Suppressor macrophage treated with lipopolysaccharide for 1 hour (primary cell): ENCODE measurements at places on chromosomes 1 and 21.

DNA sequence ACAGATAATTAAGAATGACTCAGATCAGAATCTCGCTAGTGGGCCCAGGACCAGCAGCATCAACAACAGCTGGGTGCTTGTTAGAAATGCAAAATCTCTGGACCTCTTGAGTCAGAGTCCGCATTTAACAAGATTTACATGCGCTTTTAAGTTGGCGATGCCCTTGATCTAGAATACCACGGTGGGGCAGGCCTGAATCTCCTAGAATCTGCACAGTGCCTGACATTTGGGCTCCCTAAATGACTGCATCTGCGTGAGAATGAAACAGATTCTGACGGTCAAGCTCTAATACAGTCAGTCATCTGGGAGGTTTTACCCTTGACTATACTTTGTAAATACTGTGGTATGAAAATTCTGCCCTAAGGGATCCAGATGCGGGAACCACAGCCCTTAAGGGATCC is 17.2 kb upstream of the RAB29 start:
- no peak for DNase-seq

DNA sequence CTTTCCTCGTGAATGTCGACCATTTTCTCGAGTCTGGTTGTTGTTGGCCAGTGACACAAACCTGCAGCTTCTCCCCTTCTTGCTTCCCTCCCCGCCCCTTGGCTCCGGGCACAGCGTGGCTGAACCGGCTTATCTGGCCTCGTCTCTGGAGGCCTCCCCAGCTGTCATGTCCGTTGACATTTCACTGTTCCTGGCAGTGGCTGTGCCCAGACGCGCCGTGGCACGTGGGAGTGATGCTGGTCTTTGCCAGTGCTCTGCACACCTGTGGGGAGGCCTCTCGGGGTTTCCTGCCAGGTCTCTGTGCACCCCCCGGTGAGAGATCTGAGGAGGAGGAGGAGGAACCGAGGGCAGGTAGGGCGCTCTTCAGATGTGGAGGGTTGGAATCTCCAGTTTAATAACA is 23.7 kb downstream of the SKI start:
- DNase-seq, result no peak

- DNase-seq, result no peak
Measured at GRCh38 chr1:86450847-86451246, 17.9 kb upstream of the CLCA1 start.

DNA sequence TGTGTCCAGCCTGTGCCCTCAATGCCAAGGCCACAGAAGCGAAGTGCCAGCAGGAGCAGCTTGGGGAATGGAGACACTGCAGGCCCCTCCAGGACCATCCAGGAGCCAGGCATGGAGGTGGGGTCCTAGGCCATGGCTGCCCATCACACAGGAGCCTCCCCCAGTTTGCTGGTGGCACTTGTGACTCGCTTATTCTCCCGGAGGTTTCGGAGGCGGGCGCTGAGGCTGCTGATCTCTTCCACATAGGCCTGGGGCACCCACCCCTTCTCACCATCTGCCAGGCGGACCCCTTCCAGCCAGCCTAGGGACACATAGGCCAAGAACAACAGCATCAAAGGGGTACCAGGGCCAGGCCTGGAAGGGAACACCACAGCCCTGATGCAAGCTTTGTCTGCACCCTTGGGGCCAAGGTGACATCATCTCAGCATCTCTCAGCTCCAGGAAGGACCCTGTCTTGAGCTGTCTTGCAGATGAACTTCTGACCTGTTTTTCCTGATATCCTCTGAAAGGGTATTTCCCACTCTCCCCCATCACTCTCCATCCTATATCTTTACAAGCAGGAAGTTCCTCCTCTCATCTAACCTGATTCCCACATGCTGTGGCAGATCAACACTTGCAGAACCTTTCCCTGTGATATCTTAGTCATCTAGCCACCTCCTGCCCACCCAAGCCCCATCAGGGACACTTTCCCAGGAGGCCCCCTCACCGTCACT is 13.9 kb downstream of the ARHGEF19 start:
- no peak for DNase-seq

DNA sequence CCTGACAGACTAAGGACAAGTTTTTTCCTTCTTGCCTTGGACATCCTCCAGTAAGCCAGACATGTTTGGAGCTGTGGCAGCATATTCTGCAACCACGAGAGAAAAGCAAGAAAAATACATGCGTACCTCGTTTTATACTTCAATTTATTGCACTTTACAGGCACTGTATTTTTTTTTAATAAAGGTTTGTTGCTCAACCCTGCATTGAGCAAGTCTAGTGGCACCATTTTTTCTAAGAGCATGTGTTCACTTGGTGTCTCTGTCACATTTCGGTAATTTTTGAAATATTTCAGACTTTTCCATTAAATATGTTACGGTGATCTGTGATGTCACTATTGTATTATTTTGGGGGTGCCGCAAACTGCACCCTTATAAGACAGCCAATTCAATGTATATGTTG is 2.1 kb upstream of the SSX2IP start:
- DNase-seq, result no peak

DNA sequence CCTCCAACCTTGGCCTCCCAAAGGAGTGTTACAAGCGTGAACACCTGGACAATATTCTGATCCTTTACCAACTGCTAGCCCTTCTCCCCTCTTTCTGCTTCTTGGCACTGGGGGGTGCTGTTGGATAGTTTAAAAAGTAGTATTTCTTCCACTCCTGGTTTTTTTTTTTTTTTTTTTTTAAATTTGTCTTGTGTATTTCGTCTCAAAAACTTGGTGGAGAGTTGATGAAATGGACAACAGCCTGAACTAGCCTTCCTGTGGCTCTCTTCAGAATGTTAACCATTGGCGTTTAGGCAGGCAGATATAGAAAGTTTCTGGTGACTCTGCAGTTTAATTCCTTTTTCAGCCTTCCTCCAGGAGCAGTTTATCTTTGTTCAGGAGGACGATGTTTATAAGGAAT is 69.7 kb upstream of the USP24 start:
- DNase-seq, result peak; percentile 62

- DNase-seq, result peak; percentile 79
Measured at GRCh38 chr1:39086865-39087409, 60.8 kb downstream of the NDUFS5 start.

DNA sequence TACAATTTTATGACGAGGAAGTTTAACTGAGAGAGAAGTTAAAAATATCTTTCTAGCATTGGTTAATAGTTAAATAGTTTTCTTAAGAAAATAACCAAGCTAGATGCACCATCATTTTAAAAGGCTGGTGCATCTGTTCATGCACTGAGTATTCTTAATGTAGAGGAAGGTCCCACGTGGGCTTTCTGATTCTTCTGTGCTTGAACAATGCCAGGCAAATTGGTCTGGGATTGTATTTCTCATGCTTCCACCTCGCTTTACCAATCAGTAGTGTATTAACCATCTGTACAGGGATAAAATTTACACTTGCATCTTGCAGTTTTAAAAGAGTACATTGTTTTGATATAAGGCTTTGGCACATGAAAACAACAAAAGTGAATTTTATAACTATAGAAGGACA is 47.4 kb upstream of the MTF2 start:
- no peak for DNase-seq

DNA sequence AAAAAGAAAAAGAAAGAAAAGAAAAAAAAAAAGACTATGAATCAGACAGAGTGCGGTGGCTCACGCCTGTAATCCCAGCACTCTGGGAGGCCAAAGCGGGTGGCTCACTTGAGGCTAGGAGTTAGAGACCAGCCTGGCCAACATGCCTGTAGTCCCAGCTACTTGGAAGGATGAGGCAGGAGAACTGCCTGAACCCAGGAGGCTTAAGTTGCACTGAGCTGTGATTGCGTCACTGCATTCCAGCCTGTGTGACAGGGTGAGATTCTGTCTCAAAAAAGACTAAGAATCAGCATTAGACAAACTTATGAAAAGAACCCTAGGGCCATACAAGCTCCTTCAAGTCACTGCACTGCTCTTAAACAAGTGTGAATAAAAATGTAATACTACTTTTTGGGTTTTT is 16.9 kb downstream of the PSMB4 start:
- no peak for DNase-seq

DNA sequence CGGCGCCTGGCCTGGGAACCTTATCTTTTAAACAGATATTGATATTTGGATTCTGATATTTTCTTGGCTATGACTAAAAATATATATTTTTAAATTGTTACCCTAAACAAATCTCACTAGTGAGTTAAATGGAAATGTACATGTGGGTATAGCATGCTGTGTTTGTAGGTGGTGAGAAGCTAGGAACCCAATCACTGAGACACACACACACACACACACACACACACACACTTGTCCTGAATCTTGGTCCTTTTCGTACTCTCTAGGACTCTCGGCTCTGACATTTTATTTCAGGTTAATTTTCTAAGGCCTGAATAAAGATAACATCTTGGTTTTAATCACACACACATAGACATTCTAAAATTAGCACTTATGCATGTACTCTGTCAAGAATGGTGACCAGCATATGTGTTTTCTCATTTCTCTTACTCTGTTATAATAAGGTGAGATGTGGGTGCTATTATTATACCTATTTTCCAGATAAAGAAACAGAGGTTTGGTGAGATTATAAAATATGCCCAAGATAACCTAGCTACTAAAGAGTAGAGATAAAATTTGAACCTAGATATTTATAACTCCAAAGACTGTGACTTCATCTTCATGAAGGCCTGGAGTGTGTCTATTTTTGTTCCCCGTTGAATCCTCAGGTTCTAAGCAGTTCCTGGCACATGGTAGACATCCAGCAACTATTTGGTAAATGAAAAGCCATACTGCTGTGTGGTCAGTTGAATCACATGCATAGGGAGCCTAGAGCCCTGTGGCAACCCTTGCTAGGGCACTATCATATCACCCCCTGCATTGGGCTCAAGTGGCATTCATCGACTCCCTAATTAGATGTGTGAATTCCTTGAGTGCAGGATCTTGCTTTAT is 85.0 kb upstream of the RAB3GAP2 start:
- no peak for DNase-seq

DNA sequence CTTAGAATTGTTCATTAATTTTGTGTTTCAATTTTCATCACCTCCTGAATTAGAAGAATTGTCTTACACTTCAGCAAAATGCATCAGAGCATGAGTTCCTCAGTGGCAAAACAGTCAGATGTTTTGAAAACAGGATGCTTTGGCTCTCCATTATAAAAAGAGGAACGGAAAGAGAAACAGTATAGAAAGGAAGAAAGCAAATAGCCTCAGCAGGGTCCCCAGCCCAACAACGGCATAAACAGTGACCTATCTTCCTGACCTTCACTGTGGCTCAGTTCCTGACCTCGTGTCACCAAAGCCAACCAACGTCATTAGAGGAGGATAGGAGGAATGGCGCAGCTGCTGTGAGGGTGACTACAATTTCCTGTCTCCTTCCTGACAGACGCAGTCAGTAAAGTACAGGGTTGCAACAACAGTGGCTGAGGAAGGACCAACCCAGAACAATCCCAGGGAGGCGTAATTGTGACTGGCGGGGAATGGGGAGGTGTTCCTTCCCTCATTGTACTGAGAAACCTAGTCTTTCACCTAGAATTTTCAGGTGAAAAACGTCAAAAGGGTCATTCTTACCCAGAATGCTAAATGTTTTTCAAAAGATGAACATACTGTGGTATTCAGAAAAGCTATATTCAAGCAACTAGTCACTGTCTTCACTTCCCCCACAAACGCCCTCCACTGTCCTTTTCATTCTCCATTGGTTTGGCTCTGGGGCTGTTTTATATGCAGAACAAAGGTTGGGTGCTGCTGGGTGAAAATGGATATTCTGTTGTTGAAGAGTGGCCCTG is 197.9 kb upstream of the SGIP1 start:
- peak; percentile 94 for DNase-seq

- DNase-seq, result no peak
Measured at GRCh38 chr1:23483321-23484252, at the start of gene ASAP3. ASAP3 (minus strand) TSS chr1:23484179; CDS start chr1:23484133, 46 bp downstream.

DNA sequence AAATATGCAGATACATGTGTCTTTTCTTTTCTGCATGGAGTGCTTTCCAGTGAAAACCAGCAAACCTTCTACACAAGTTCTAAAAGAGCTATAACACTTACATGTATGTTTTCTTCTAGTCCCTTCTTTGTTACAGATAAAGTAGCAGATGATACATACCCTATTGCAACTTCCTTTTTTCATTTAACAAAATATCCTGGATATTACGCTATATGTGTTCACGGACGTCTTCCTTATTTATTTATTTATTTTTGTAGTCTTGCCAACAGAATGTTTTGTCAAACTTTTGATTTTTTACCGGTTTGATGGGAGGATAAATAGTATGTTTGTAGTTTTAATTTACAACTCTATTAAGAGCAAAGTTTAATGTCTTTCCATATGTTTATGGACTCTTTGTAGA is 5.2 kb upstream of the GALNT2 start:
- DNase-seq, result no peak

DNA sequence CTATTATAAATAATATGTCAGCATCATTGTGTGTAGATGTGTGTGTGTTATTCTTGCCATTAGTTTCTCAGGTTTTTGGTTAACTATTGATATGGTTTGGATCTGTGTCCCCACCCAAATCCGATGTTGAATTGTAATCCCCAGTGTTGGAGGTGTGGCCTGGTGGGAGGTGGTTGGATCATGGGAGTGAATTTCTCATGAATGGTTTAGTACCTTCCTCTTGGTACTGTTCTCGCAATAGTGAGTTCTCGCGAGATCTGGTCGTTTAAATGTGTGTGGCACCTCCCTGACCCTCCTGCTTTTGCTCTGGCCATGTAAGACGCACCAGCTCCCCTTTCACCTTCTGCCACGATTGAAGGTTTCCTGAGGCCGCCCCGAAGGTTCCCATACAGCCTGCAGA is 9.6 kb upstream of the POFUT2 start:
- DNase-seq, result no peak

DNA sequence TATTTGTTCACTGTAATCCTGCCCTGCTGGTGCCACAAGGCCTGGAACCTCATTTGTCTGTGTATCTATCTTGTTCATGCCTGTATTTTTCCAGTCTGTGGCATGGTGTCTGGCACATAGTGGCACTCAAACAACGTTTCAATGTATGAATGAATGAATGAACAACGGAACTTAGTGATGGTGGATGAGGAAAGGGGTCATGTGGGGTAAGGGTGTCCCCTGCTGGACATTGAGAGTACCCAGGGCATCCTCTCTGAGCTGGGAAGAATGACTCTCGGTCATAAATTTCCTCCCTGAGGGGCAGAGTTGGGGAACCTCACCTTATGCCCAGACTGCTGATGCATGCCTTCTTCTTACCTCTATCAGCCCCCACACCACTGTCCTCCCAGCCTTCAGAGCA is 18.9 kb upstream of the ZNF683 start:
- peak; percentile 70 for DNase-seq

GRCh38 chr1:10606064-10606463 is 131.3 kb downstream of the PEX14 start:
- DNase-seq, result no peak

GRCh38 chr1:236072001-236072400 is 7.1 kb upstream of the NID1 start:
- no peak for DNase-seq

DNA sequence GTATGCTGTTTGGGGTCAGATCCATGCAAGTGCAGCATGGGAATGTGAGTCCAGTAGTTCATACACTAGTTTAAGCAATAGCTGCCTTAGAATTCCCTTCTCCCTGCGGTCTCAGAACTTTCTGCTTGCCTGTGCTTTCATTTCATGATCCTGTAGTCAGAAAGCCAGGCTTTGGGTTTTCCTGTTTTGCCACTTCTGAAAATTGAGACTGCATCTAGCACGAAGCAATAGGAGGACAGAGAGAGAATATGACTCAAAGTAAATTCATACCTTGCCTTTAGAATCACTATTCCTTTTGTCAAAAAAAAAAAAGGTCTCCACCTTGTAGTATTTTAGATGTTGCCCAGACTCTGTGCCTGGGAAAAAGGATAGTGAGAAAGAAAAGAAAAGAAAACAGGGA is 161.2 kb upstream of the SNX7 start:
- no peak for DNase-seq

GRCh38 chr1:1013922-1014648 is 788 bp downstream of the ISG15 start:
- DNase-seq, result peak; percentile 59
